ENCODE measurements at places on chromosomes 3 and 15.

- DNase-seq, result peak; percentile 58
Observed at GRCh38 chr15:41465822-41466421, 27.8 kb upstream of the ITPKA start.

- DNase-seq, result no peak
Observed at GRCh38 chr3:126832933-126833332, 128.9 kb downstream of the CHCHD6 start.

GRCh38 chr3:109973733-109974132 lies 636.4 kb upstream of the DPPA4 start:
- DNase-seq, result no peak

- DNase-seq, result no peak
Observed at GRCh38 chr3:170058127-170058526, 20.3 kb downstream of the GPR160 start.

DNA sequence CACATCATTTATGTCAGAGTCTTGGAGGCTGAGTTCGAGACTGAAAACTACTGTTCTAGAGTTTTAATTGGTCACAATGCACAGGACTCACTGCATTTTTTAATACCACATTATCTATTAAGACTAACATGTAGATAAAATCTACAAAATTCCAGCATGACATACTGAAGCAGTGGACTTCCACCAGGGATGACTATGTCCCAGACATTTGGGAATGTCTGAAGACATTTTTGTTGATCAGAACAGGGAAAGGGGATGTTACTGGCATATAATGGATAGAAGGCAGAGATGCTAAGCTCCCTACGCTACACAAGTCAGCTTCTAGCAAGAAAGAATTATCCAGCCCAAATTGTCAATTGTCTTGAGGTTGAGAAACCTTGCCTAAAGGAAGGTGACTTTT lies 419.0 kb upstream of the TGFBR2 start:
- DNase-seq, result no peak

- DNase-seq, result no peak
Observed at GRCh38 chr3:149596134-149596770, 61.6 kb downstream of the WWTR1 start.

DNA sequence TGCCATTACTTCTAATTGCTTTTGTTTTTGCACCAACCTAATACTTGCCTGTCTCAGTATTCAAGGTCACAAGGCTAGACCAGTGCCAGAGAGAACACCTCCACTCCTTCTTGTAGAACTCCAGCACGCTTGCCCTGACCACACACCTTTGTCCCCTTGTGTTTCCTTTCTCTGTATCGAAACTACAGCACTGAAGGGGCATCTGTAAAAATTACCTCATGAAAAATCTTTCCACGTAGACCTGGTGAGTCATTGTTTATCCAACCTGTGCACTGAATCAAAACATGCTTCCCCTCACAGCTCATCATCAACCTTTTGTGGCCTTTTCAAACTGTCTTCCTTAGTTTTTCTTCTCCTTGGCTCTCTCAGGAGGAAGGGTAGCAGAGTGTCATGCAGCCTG lies 259.5 kb downstream of the THRB start:
- DNase-seq, result no peak

GRCh38 chr3:117526470-117527079 lies 817.0 kb downstream of the TUSC7 start:
- DNase-seq, result peak; percentile 15

DNA sequence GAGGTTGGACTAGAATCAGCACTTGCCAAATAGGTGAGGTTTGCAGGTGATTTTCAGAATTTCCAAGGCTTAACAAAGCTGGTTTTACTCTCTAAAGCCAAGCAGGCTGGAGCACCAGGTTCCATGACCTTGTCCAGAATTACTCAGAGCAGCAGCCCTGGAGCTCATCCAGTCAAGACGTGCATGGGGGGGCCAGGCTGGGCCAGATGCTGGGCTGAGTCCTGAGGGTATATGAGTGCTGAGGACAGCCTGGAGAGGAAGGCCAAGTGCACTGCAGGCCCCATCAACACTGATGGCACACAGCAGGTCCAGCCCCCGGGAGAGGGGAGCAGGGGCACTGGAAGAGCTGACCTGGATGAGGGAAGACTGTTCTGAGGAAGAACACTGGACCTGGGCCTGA lies 3.0 kb upstream of the TXNRD3 start:
- DNase-seq, result no peak

DNA sequence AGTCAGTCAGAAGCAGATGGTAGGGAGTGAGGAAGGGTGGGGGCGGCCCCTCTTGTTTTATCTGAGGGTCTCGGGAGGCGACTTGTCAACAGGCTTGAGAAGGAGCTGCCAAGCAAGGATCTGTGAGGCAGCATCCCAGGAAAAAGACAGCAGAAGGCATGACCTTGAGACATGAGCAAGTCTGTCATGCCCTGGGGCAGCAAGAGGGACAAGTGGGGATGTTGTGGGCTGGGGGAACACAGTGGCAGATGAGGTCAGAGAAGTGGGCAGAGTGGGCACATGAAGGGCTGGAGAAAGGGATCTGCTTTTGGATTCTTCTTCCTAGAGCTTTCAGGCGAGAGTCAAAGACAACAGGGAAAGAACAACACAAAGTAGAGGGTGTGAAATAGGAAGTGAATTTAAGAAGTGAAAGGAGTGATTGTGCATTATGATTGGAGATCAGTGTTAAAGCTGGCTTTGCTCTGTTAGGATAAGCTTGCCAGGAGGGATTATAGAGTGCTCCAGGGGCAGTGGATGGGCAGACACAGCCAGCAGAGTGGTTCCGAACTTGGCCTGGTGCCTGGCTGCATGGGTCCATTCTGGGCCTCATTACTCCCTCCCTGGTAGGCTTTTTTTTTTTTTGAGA lies 73.3 kb downstream of the USP13 start:
- no peak for DNase-seq

GRCh38 chr3:133763797-133764683 lies 17.8 kb downstream of the TF start:
- no peak for DNase-seq

- DNase-seq, result no peak
Observed at GRCh38 chr3:170211668-170212067, 10.6 kb upstream of the PRKCI start.

- no peak for DNase-seq
Observed at GRCh38 chr15:51093488-51093838, 1.2 kb downstream of the TNFAIP8L3 start.

DNA sequence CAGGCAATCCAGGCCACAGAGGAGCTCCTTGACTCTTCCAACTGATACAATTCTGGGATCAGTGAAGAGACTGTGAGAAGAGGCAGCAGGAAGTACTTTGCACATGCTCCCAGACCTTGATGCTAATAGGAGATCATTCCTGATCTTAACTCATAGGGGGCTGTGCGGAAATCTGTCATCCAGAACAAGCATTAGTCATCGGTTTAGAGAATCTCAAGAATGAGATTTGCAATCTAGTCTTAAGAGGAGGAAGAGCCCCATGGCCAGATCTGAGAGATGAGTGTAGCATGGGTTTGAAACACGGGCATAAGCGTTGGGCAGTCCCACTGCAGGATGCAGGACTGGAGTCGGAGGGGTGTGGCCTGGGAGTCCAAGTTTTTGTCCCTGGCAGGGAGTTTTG lies 1081.1 kb downstream of the NAALADL2 start:
- DNase-seq, result no peak

GRCh38 chr3:42094128-42094527 lies 3.0 kb downstream of the TRAK1 start:
- no peak for DNase-seq

GRCh38 chr3:140845882-140846281 lies 95.8 kb upstream of the SLC25A36 start:
- DNase-seq, result no peak

- no peak for DNase-seq
Observed at GRCh38 chr3:79869461-79870312, 101.9 kb upstream of the ROBO1 start.

- DNase-seq, result no peak
Observed at GRCh38 chr15:27491666-27492621, 521.0 kb downstream of the GABRG3 start.

DNA sequence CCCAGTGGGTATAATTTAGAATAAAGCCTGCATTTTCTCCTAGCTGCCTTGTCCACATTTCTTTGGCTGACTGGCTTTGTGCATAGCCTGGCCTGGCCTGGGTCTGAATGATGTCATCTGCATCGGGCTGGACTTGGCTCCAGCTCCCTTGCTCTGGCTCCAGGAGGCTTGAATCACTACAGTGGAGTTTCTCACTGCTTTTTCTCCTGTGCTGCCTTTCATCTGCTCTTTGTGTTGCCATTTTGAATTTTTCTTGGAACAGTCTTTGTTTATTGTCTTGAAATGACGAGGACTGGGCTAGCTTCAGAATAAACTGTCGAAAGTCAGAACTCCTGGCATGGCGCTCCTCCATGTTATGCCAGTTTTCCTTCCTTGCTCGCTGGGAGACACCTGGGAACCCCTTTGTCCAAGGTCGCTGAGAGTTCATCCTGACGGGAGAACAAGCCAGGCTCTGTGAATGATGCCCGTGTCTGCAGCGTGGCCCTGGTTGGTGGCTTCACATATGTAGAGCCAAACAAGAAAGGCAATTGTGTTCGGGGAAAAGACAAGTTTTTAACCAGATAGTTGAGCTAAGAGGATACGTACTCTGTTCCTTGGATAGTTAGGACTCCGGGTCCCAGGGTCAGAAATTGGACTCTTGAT lies 258.9 kb downstream of the PDZRN3 start:
- no peak for DNase-seq

GRCh38 chr15:72231833-72232478 lies 966 bp upstream of the PKM start:
- no peak for DNase-seq

DNA sequence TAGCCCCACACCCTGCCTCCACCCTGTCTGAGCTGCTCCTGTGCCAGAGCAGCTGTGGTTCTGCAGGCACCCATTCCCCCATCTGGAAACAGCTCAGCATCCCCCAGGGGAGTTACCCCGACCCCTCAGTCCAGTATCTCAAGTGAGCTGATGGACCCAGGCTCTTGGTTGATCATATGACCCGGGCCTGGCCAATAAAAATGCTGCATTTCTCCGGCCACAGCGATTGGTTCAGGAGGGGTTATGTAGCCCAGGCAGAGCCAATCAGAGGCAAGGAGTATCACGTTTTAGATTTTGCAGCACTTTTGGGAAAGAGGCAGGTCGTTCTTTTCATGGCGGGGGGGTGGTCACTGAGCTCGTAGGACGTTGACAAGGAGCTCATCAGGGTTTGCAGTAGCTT lies 120.8 kb downstream of the TPRA1 start:
- no peak for DNase-seq

DNA sequence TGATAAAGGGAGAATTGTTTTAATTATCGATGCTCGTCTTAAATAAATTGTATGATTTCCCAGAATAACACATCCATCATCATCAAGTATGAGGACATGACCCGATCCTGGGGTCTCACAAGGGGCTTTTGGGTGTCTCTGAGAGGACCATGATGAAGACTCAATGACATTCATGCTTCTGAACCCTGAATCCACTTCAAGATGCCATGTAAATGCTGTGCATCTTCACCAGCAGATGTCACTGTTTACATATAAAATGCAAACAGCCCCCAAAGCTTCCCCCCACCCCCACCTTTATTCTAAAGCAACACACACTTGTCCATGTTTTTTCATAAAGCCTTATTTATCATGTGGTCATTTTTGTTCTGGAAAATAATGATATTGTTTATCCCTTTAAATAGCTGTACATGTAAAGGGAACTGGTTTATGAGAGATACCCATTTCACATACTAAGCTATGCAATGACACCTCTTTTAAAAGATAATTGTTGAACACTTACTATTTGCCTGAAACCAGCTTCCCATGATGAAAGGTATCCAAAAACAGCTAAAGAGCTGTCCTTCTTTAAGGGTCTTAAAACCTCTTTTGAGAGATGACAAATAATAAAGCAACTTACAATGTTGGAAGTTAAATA lies 69.7 kb upstream of the UBE3A start:
- peak; percentile 0 for DNase-seq

GRCh38 chr3:134859341-134859740 lies 64.3 kb downstream of the EPHB1 start:
- DNase-seq, result no peak

- no peak for DNase-seq
Observed at GRCh38 chr15:56886363-56886931, 32.0 kb upstream of the TCF12 start.

- no peak for DNase-seq
Observed at GRCh38 chr3:141021261-141021660, 29.9 kb upstream of the SPSB4 start.

DNA sequence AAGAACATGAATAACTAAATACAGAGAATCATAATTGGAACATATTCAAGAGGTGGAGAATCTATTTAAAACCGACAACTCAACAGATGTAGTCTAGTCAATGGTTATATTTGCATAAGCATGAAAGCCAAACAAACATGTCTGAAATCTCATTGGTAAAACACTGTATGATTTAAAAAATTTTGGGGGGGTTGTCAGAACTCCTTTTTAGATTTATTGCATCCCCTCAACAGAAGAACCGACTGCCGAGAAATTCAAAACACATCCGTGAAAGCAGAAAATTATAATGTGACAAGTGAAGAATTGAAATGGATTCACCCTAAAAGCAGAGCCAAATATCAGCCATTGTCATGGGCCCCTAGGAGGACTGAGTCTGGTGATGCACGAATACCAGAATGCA lies 633.4 kb upstream of the KCNMB2 start:
- no peak for DNase-seq

- DNase-seq, result peak; percentile 17
Observed at GRCh38 chr3:196642434-196642833, 2.9 kb downstream of the NRROS start.

- no peak for DNase-seq
Observed at GRCh38 chr3:104397713-104398112, 969.0 kb upstream of the ALCAM start.

- DNase-seq, result no peak
Observed at GRCh38 chr3:32989171-32989570, 37.7 kb downstream of the CCR4 start.

DNA sequence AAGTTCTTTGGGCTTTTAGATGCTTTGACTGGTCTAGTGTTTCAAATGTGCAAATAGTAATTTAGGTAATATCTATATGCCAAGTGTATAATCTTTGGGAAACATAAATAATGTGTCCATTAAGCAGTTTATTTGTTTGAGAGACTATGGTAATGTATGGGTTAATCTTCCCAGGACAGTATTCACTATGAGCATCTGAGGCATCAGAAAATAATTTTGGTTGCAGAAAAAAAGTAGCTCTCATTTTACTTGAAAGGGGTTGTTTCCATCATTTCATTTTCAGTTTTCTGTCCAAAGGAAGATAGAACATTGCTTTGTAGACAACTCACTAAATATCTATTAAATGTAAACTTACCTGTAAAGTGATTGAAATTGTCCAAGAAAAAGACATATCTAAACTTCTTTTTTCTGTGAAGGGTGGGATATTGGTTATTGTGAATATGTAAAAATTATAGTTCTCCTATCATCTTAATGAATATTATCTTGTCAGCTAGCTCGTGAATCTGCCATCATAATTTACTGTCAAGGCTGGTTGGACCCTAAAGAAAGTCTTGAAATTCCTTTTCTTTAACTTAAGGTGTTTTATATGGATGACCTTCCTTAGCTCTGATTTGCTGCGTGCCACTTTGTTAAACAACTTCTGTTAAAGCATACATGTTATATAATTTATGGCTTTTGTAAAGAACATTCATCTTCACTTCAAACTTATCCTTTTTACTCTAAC lies 108.8 kb downstream of the EPHA3 start:
- DNase-seq, result no peak

All from NCI-H1417 (cell line).